Lower leg skin (tissue), 4 donors: ENCODE measurements at places on chromosomes 5 and 9. TPM values are rescaled to one million over a fixed set of nuclear protein-coding genes. Genes with fewer than 3 reads are reported as not detected.
A peak's percentile ranks its signal among the peaks of the same experiment; 100 is the strongest.

DNA sequence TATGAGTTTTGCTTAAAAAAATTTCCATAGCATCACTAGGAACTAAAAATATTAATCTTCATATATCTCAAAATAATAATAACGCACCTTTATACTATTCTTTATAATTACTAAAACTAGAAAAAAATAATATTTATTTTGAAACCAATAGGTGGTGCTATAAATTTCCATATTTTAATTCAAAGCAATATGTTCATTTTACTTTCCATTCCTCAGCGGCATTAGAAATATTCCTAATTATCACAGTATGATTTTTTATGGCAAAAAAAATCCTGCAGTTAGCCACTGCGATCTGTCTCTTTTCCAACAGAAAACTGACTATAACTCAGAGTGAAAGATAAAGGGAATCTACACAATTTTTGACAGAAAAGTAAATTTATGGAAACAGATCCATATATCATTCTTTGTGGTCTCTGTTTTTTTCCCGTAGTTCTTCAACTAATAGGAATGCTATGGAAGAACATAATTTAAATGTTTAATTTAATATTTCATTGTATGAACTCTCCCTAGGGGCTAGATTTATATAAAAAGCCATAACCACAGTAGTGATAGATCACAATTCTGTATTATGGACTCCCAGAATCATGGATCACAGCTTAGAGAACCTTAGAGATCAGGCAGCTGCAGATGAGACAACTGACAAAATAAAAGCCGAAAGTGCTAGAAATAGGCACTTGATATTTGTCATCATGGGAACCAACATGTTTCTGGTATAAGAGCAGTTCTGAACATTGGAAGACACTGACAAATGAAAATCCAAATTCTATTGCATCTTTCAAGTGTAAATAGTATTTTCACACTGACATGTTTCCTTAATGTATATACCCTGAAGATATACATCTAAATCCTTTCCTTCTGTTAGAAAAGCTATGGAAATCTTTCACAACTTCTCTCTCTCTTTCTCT lies 167.7 kb upstream of the MPDZ start:
- DNase-seq, result no peak

DNA sequence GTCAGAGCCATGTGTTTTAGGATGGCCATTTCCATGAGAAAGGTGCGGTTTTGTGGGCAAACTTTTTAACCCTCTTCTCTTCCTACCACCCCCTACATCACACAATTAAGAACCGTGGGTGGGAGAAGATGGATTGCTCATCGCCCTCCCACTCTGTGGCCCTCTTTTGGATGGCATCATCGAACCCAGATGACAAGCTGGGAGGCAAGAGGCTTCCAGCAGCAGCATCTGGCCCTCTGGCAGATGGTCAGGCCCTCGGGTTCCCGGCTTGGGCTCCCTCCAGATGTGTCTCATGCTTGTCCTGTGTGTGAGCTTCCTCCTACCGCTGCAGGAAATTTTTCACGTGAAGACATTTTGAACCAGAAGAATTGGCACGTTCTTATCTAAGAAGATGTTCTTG lies 199.9 kb downstream of the EBF1 start:
- peak; percentile 48 for DNase-seq

Gene KLHL9
- total RNA-seq, result 17.8 TPM

DNA sequence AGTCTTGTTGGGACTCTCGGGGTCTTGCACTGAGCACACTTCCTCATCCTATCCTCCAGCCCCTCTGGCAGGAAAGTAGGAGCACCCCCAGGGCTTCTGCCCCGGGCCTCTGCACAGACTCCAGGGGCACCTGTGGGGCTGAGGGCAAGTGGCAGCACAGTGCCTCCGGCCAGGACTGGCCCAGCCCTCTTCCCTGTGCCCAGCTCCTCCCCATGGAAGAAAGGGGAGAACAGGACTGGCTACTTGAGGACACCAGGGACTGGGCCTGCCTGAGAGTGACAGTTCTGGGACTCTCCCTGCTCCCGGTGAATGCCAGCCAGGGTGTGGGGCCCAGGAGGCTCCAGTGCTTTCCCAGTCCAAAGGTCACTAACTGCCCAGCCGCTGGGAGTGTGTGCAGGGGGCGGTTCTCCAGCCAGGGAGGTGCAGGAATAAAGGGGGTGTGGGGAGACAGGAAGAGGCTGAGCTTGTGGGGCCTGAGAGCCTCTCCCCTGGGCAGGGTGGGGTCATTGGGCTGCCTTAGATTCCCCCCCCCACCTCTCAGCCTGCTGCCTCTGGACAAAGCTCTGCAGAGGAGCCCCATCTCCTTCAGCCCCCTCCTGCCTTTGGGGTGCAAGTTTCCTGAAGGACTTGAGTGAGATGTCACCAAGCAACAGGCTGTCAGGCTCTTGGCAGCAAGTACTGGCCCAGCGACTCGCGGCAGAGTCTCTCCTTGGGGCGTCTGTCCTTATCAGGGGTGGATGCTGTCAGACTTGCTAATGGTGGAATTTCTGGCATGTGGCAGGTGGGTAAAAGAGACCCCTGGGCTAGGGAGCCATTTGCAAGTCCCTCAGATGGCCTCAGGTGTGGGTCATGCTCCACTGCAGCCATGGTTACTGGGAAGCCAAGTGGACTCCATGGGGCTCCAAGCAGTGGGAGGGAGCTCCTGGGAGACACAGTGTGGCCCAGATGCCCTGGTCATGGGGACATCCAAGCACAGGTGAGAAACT lies 19.1 kb upstream of the JADE2 start:
- peak; percentile 90 for DNase-seq

- DNase-seq, result no peak
Observed at GRCh38 chr5:7686794-7687193, 164.1 kb downstream of the CFAP90 start.

- DNase-seq, result peak; percentile 74
Observed at GRCh38 chr9:135335691-135336181, 143.8 kb upstream of the PPP1R26 start.

GRCh38 chr5:111772456-111773122 lies 15.6 kb upstream of the NREP start:
- DNase-seq, result no peak

Gene ZNF454
- total RNA-seq, result 0.08 TPM

Gene NRARP
- 37.8 TPM for total RNA-seq

DNA sequence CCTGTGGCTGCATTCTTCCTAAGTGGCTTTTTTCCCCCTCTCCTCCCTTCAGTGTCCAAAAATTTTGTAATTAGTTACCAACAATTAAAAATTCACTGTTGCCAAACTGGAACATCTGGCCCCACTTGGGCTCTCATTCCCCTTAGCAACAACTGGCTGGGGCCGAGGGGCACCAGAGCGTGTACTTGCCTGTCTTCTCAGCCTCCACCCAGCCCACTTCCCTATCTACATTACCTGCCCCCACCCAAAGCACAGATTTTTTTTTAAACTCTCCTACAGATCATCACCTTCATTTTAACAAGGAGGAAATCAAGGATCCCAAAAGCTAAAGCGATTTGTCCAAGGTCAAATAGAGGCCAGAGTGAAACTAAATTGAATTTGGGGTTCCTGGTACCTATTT lies 278.8 kb downstream of the EBF1 start:
- no peak for DNase-seq

Gene ADGRD2
- total RNA-seq, result 0.36 TPM

GRCh38 chr5:91311168-91311696 lies 71.9 kb downstream of the ARRDC3 start:
- DNase-seq, result no peak

- DNase-seq, result peak; percentile 21
Observed at GRCh38 chr5:174172566-174172965, 127.1 kb downstream of the NSG2 start.

Gene DTWD2
- 4.8 TPM for total RNA-seq

- DNase-seq, result no peak
Observed at GRCh38 chr5:115349001-115349817, 52.8 kb upstream of the CCDC112 start.

DNA sequence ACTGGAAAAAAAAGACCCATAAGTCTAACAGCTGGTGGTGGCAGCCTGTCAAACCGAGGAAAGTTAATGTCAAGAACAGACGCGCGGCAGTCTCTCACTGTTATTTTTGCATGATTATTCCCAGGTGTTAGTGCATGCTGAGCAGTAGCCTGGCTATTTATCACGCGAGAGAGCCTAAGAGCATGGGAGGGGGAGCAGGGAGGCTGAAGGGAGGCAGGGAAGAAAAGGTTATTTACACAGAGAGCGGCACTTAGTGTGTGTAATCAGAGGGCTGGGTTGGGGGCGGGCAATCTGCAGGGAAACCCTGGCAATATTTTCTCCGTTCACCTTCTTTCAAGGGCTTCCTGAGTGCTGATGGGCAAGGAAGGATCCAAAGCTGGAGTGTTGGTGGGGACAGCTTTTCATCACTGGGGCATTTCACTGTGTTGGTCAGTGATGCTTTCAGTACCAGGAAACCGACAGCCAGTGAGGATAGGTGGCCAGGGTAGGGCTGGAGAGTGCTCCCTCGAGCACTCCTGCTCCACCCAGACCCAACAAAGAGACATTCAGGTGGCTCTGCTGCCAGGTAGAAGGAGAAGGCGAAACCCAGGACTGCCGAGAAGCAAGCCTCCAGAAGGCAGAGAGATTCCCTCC lies 39.6 kb downstream of the ZNF608 start:
- no peak for DNase-seq

DNA sequence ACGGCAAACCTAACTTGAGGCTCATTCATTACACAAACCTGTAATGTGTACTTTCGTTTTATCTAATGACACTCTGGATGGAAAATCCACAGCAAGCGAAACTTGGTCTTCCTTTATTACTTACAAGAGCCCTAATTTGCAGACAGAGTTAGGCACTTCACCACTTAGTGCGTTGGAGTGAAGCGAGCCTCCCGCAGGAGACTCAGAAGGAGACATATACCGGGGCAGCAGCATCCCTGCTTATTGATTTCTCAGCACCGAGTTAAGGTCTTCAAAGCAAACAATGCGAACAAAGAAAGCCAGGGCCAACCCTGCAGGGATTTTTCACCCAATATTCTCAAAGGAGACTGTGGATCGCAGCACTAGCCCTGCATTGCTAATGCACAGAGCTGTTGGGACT lies 28.6 kb downstream of the LSM11 start:
- DNase-seq, result no peak

- DNase-seq, result no peak
Observed at GRCh38 chr5:93580063-93580926, 724 bp downstream of the NR2F1-AS1 start.

GRCh38 chr9:86073839-86074238 lies 25.5 kb downstream of the GOLM1 start:
- no peak for DNase-seq

Gene SSNA1
- total RNA-seq, result 102 TPM

GRCh38 chr5:64301566-64301965 lies 135.9 kb downstream of the RNF180 start:
- DNase-seq, result no peak

DNA sequence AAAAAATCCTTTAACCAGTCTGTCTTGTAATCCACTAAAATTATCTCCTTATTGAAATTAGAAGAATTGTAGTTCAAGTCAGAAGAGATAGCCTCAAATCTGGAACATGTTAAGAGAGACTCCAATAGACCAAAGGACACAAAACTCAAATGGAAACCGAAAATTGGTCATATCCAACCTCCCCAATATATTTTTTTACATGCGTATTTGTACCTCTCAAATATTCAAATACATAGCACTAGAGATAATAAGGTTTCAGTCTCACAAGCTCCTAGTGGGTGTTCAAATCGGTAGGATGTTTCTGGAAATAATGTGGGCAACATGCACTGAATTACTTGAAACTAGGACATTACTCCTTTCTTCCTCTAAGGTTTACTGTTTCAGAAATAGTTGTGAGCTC lies 33.5 kb downstream of the EPB41L4A start:
- no peak for DNase-seq

Gene INSL4
- total RNA-seq, result not detected

Gene C5orf52
- not detected for total RNA-seq

Gene TMEM203
- 60.7 TPM for total RNA-seq

- no peak for DNase-seq
Observed at GRCh38 chr5:173691931-173692330, 75.5 kb upstream of the BOD1 start.
